ENCODE measurements at places on chromosomes 11 and 22.

DNA sequence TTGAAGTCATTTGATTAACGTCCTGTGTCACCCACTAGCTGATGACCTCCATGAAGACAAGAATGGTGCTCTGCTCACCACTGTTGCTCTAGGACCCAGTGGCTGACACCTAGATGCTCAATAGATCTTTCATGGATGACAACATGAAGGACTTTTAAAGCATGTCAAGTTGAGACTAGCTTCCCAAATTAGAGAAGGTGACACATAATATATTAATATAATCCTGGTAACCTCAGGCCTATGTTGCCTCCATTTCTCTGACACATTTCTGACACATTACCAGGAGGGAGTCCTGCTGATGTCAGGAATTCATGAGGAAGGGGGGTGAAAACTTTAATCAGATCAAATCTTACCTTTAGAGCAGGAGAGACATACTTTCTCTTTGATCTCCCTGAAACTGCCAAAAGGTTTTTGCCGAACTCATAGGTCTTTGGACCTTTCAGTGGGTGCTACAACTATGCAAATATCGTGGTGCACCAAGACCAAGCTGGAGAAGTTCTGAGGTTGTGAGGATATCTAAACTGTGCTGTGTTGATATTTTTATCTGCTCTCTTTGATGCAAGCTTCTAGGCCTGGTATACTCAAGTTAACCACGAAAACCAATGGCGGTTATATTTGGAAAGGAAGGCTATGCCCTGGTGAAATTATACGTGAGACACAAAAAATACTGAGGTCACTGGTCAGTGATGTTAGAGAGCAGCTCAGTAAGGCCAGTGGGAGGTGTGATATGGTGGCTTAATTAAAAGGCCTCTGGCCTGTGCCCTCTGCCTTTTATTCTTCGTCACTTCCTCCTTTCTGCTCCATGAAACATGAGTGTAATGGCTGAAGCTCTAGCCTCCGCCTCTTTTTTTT, 13.2 kb upstream of the AMPD3 start:
- no peak for DNase-seq

DNA sequence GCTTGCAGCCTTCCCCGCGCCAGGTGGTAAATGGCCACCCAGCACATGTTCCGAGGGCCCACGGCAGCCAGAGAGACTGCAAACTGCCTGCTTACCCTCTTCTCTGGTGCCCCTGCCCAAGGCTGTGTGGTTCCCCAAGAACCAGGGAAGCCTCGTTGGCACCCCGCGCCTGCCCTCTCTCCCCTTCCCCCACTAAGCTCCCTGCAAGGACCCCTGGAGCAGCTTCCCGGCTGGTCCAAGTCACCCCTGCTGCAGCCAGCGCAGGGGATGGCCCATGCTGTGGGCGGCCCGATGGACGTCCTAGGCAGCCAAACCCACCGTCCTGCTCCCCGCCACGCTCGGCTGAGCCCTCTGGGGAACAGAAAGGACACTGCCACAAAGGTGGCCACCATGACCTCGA, 30.2 kb downstream of the MACROD1 start:
- no peak for DNase-seq

- DNase-seq: no peak
Observed at GRCh38 chr22:45225732-45226502, 14.8 kb downstream of the KIAA0930 start.

DNA sequence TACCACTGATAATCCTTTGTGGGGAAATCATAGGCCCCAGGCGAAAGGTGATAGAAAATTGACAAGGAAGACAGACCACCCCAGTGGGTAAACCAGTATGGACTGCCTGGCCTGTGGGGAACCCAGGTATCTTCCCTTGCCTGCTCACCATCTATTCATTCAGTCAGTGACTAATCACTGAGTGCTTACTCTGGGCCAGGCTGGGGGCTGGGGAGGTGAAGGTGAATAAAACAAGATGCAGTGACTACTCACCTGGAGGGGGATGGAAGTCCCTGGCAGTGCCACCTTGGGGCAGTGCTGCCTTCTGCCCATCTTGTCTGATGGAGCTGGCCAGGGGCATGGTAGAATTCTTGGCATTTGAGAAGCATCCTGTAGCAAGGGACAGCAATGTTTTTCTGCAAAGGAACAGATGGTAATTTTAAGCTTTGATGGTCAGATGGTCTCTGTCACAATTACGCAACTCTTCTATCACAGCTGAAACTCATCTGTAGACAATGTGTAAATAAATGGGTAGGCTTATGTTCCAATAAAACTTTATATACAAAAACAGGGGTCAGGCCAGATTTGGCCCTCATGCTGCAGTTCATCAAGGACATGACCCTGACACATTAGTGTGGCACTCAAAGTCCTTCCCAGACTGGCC, 4.6 kb downstream of the ISX start:
- DNase-seq: no peak

DNA sequence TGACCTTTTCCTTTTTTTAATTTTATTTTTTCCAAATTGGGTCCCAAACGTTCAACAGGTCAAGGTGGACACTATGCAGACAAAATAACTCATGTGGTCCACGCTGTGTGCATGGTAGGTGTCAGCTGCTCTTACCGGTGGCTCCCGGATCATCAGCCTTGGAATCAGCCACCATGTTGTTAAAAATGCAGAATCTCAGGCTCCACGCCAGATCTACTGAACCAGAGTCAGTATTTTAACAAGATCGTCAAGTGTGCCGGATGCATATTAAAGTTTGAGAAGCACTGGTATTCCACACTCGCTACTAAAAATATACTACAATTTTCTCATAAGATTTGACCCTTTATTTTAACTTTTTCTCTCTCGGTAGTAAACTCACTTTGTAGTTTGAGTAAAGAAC, 553 bp upstream of the LDLRAD3 start:
- DNase-seq: no peak

DNA sequence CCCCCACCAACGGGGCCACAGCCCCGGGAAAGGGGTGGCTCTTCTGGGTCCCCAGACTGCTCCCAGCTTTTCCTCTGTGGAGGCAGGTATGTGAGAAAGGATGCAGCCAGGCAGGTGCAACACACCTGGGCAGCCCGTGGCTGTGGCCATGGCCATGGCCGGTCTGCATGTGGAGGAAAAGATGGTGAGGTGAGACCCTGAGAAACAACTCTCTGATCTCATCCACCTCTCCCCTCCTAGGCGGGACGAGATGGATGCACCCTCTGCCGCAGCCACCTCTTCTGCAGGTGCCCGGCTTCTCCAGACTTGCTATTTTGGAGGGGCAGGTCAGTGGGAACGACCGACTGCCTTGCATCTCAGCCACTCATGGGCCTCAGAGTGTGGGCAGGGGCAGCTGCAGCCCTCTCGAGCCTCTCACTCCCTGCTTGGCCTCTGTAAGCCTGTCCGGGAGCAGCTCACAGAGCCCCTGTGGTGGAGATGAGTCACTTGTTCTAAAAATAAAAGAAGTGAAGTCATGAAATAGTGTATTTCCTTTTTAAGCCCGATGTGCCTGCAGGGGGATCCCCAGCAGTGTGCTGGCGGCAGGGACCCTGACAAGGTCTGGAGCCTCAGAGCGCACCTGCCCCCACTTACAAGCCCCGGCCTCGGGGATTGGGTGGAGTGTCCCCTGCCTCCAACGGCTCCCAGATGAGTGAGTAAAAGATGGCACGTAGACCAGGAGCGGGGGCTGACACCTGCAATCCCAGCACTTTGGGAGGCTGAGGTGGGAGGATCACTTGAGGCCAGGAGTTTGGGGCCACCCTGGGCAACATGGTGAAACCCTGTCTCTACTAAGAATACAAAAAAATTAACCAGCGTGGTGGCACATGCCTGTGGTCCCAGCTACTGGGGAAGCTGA, 10.7 kb downstream of the SMIM38 start:
- DNase-seq: peak; percentile 86
